ENCODE measurements at places on chromosomes 3 and 15. TPM values are rescaled to one million over a fixed set of nuclear protein-coding genes. Genes with fewer than 3 reads are reported as not detected.

IL1RAP gene
- 24.8 TPM for total RNA-seq

TLR9 gene
- total RNA-seq = 0.17 TPM

PAK6 gene
- 0.33 TPM for total RNA-seq

HTR3E gene
- total RNA-seq = not detected

ANKUB1 gene
- not detected for total RNA-seq

NPAP1 gene
- total RNA-seq = not detected

BFSP2 gene
- not detected for total RNA-seq

CADPS gene
- total RNA-seq = not detected

MYLK gene
- 0.21 TPM for total RNA-seq

HESX1 gene
- 0.63 TPM for total RNA-seq

CASR gene
- not detected for total RNA-seq
